ENCODE measurements at places on chromosomes 3 and 15.

- DNase-seq: no peak
Measured at GRCh38 chr3:134897391-134898141, 102.5 kb downstream of the EPHB1 start.

GRCh38 chr3:23650371-23651140 lies 155.2 kb upstream of the UBE2E1 start:
- DNase-seq: peak; percentile 62

GRCh38 chr15:53522991-53523390 lies 236.5 kb downstream of the WDR72 start:
- DNase-seq: no peak

DNA sequence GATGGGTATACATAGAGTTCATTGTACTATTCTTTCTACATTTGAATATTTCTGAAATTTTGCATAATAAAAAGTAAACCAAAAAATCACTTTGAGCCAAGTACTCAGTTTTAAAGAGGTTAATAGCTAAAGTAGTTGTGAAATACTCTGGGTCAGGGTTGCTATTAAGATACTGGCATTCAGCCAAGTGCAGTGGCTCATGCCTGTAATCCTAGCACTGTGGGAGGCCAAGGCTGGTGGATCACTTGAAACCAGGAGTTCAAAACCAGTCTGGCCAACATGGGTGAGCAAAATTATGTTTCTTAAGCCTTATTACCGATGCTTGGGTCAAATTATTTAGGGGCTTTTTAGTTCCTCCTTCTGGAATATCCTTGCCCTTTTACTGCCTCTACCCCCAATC lies 122.0 kb upstream of the MELTF start:
- DNase-seq: peak; percentile 63

DNA sequence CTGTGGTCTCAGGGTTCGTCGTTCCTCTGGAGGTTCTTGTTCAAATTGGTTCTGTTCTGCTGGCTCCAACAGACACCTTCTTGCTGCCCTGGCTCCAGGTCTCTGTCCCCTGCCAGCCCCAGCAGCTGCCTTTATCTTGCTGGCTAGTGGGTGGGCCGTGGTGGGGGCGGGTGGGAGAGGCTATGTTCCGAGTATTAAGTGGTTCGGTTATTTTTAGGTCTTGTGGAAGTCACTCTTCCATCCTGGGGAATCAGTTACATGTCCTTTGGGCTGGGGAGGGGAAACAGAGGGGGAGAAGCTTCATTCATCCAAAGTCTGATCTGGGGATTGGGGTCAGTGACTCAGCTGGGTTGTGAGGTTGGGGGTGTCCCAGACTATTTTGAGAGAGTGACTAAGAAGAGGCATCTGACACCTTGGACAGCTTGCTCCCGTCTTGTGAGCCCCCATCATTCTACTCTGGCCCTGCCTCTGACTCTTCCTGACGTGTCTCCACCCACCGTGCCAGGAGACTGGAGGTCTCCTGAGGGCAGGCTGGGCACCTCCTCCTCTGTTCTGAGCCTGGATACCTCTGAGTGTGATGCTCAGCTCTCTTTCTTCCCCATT lies at the start of gene XIRP1:
XIRP1 (minus strand) TSS at position 106 of the 603 bp plus-strand sequence. CDS start 3,150 bp downstream, outside the sequence.
- DNase-seq: no peak

DNA sequence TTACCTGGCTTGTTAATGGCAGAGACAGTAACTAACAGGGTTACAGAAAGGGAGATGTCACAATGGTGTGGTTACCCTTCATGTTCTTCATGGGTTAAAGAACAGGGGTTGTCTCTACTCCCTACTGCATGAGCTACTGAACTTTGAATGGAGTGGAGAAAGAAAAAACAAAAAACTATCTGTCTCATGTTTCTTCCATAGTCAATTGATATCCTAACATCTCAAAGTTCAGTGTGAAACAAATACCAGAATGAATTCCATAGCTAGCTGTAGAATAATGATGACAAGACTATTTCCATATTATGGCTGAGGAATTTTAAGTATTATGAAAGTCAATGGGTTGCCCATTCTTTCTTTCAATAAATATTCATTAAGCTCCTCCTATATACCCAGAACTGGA lies 161.3 kb upstream of the LPP start:
- DNase-seq: no peak

DNA sequence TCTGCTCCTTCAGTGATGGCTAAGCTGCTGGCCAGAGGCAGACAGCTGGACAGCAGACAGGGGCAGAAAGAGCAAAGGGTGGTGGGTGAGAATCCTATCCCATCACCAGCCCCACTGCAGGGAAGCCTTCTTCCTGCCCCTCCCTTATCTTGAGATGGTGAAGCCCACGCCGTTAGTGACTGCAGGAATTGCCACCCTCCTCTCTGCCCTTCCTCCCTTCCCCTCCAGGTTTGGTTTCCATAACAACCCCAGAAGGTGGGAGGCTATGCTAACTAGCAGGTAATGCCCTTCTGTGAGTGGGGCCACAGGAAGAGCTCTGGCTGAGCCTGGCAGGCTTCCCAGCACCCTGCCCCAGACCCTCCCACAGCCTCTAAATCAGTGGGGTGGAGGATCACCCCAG lies 32.8 kb downstream of the SCN5A start:
- no peak for DNase-seq

DNA sequence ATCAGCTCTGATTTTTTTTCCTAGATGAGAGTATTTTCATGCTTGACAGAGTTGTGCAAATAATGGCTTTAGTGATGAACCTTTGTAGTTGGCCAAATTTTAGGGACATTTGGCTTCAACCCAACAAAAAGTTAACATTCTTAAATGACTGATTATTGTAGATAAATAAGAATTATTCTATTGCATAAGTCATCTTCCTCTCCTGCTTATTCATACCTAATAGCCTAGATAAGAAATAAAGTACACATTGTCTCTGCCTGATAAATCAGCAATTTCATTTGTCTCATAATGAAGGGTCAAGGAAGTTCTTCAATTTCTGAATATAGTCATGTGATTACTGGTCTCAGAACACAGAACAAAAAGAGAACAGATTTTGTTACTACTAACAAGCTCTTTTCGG lies 428.9 kb upstream of the IL12A start:
- no peak for DNase-seq

GRCh38 chr3:150252462-150252861 lies 155.6 kb upstream of the TSC22D2 start:
- no peak for DNase-seq

- DNase-seq: no peak
Measured at GRCh38 chr3:13768453-13768852, 111.4 kb downstream of the WNT7A start.

GRCh38 chr3:117019082-117019713 lies 309.6 kb downstream of the TUSC7 start:
- DNase-seq: peak; percentile 78

- peak; percentile 3 for DNase-seq
Measured at GRCh38 chr3:114179575-114179974, 723 bp upstream of the DRD3 start.

- DNase-seq: no peak
Measured at GRCh38 chr3:150035301-150035779, 64.6 kb upstream of the PFN2 start.

GRCh38 chr15:47258521-47258920 lies 458.8 kb upstream of the SEMA6D start:
- no peak for DNase-seq

GRCh38 chr3:23203708-23204330 lies 692 bp downstream of the UBE2E2 start:
- DNase-seq: peak; percentile 41

DNA sequence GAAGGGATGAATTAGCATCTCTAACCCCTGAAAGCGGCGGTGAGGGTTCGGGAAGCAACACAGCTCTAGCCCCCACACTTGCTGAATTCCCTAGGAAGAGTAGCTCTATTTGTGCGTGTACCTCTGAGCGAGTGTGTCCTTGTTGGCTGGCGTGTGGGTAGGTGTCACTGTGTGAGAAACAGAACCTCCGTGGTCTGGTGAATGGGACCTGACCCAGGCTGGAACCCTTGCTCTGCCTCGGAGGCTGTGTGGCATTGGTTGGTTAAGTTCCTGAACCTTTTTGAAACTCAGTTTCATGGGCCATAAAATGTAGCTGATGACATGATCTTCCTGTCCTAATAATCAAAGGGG lies 414 bp upstream of the TMEM115 start:
- DNase-seq: no peak

- DNase-seq: peak; percentile 24
Measured at GRCh38 chr3:69085168-69085832, 563 bp downstream of the ARL6IP5 start.

- no peak for DNase-seq
Measured at GRCh38 chr3:60366486-60366885, 884.8 kb downstream of the FHIT start.

GRCh38 chr3:49173116-49173791 lies 1.9 kb downstream of the KLHDC8B start:
- no peak for DNase-seq

- DNase-seq: peak; percentile 83
Measured at GRCh38 chr3:129424185-129424841, 4.1 kb downstream of the EFCAB12 start.

- DNase-seq: no peak
Measured at GRCh38 chr3:185089343-185089742, 63.5 kb downstream of the C3orf70 start.

- DNase-seq: no peak
Measured at GRCh38 chr3:54427501-54427900, 305.1 kb downstream of the CACNA2D3 start.

- DNase-seq: no peak
Measured at GRCh38 chr15:62223020-62223419, 57.9 kb upstream of the C2CD4B start.

DNA sequence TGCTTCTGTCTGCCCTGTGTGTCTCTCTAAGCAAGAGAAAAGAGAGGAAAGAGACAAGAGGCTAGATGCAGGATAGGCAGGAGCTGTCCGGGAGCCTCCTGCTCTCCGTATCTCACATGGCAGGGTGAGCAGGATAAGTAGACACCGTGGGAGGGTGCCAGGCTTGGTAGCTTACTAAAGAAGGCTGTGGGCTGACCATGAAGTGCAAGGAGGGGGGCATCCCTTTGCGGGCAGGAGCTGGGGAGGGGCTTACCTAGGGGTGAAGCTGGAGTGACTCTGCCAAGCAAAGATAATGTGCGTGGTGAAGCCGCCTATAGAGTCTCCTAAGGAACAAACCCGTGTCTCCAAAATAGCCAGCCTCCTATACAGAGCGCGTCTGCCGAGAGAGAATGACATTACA lies 33.7 kb upstream of the TMC3 start:
- no peak for DNase-seq

DNA sequence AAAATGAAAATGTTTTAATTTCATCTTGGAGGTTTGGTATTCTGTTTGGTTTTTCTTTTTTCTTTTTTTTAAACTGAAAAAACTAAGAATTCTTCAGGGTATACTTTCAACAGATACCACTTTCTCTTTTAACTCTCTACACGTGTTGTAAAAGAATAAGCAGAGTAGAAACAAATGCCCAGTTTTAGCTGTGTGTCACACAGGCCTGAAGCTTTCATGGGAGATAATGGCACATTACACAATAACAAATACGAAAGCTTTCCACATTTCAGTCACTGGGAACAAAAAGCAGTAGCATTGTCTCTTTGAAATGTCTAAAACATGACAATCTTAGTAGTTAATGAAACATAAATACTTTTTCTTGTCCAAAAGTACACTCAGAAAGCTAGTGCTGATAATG lies 818.5 kb downstream of the TBL1XR1 start:
- no peak for DNase-seq

DNA sequence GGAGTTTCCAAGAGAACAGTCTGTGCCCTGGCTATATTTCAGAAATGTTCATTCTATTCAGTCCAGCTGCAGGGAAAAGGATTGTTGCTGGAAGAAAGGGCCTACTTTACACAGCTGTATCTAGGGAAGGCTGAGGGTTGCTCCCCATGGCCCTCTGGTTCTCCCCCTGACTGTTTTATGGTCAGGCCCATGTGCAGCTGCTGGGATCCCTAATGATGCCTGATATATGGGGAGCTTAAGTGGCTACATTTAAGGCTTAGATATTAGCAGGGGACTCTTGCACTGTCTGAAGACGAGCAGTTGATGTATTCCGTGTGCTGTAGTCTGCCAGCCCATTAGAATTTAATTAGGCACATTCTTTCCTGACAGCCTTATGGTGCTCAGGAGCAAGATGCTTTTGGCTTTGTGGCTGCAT lies 72.0 kb downstream of the FAM43A start:
- no peak for DNase-seq

DNA sequence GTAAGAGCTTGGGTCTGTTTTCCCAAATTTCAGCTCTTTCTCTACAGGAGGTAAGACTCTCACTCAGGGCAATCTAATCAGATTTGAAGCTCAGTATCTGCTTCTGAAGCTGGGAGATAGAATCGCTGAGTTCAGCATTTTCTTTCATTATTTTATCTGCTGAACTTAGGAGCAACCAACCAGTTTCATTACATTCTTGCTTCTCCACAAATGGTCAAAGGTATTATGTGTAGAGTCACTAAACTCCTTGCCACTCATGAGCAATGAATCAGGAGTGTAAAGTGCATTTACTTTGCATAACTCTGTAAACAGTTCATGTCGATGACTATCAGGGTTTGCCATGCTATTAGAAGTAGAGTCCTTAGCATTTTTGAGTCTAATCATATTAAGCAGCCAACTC lies 249.4 kb downstream of the CHL1 start:
- DNase-seq: no peak

GRCh38 chr3:10228248-10228950 lies 19.9 kb upstream of the TATDN2 start:
- DNase-seq: peak; percentile 89

GRCh38 chr15:60010858-60011257 lies 6.7 kb downstream of the FOXB1 start:
- no peak for DNase-seq

DNA sequence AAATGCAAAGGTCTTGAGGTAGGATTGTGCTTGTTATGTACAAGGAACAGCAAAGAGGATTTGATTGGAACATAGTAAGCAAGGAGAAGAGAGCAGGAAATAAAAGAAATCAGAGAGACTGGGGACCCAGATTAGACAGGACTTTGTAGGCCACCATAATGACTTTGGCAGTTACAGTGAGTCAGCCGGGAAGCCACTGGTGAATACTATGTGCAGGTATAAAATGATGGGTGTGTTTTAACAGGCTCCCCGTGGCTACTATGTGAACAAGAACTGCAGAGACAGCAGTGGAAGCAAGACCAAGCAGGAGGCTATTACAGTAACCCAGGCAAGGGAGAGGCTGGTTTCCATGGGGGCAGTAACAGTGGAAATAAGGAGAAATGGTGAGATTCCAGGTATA lies 55.2 kb downstream of the NPTN start:
- no peak for DNase-seq

DNA sequence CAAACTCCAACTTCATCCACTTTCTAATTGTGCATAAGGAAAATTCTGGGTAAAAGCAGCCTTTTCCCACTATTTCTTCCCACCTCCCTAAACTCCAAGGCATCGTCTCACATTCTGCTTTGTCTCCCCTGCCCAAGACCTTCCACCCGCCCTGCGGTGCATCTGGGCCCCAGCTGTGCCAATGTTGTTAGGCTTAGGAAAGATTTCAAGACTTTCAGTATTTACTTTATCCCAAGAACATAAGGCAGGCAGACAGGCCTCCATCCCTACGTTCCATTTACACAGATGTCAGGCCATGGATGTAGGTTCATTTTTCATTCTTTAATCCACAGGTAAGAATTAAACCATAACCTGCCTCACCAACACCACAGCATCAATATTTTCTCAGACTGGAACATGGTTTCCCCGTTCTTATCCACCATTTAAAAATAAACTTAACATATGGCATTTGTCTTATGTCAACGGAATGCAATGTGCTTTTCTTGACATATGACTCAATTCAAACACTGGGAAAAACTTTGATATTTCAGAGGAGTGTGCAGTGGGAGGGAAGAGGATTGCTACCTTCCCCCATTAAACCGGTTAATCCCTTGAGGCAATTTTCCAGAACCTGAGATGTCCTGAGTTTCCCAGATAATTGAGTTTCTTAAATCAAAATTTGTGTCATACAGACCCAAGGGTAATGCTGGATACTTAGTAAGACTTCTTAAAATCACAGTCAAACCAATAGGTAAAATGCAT lies 238.0 kb upstream of the LRIG1 start:
- no peak for DNase-seq

Measured in inflammatory macrophage (primary cell).